ENCODE measurements at places on chromosomes 6 and 20. TPM values are rescaled to one million over a fixed set of nuclear protein-coding genes. Genes with fewer than 3 reads are reported as not detected.

TRIM31 gene
- total RNA-seq, result not detected

SAMD3 gene
- 1.6 TPM for total RNA-seq

FRK gene
- total RNA-seq, result 0.37 TPM

ENPP4 gene
- total RNA-seq, result 3.1 TPM

COL21A1 gene
- total RNA-seq, result 0.69 TPM

CRIP3 gene
- total RNA-seq, result 0.69 TPM

GPR63 gene
- total RNA-seq, result 6.6 TPM

BRPF3 gene
- 36.2 TPM for total RNA-seq

HTR1E gene
- total RNA-seq, result 0.34 TPM
